ENCODE measurements at places on chromosomes 2 and 18. TPM values are rescaled to one million over a fixed set of nuclear protein-coding genes. Genes with fewer than 3 reads are reported as not detected.

- no peaks in the 10 kb centered on the region for H3K36me3 ChIP-seq
- H3K4me3 ChIP-seq = peak overlapping the region; percentile 54
- no peaks in the 10 kb centered on the region for H3K27me3 ChIP-seq
- H3K27ac ChIP-seq = peak overlapping the region; percentile 80
Measured at GRCh38 chr2:143140864-143141661, 11.8 kb downstream of the ARHGAP15 start.

- no peak overlapping the region for H3K4me3 ChIP-seq
- no peaks in the 10 kb centered on the region for H3K4me1 ChIP-seq
- peaks cover 64% of the 10 kb centered on the region for H3K36me3 ChIP-seq
- H3K27ac ChIP-seq = no peak overlapping the region
- no peaks in the 10 kb centered on the region for H3K27me3 ChIP-seq
Measured at GRCh38 chr2:70692256-70692655, 75.7 kb downstream of the ADD2 start.

DNA sequence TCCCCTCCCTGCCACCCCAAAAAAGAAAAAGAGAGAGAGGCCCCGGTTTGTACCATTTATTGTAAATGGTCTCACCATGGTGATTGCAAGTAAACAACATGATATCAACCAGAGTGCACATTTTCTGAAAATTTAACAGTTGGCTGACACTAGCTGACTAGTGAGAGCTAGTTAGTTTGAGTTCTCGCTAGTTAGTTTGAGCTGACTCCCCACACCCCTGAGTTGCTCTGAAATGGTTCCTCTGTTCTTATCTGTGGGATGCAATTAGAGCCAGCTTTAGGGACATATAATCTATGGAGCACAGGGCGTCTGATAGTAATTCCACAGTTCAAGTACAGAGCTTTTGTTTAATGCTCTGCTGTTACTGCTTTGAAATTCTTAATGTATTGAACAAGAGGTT is 13.1 kb downstream of the CASP10 start:
- no peak for DNase-seq
- no peak overlapping the region for H3K27ac ChIP-seq
- H3K4me3 ChIP-seq = no peak overlapping the region
- peaks cover 53% of the 10 kb centered on the region for H3K4me1 ChIP-seq
- H3K36me3 ChIP-seq = peaks cover 4% of the 10 kb centered on the region
- no peaks in the 10 kb centered on the region for H3K27me3 ChIP-seq

The ERFE gene
- total RNA-seq = 0.17 TPM

DNA sequence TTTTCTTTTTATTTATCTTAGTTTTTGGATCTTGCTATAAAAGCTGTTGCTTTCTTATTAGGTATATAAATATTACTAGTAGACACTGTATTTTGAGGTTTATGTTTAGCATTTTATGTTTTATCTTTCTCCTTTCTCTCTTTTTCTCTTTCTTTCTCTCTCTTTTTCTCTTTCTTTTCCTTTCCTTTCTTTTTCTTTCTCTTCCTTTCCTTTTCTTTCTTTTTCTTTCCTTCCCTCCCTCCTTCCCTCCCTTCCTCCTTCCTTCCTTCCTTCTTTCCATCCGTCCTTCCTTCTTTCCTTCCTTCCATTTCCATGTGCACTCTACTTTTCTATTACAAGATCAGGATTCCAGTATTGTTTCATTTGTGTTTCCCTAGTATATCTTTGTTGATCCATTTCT is 814.8 kb downstream of the KCNJ3 start:
- no peaks in the 10 kb centered on the region for H3K27me3 ChIP-seq
- H3K4me1 ChIP-seq = no peaks in the 10 kb centered on the region
- no peak overlapping the region for H3K27ac ChIP-seq
- H3K36me3 ChIP-seq = no peaks in the 10 kb centered on the region
- H3K4me3 ChIP-seq = no peak overlapping the region

- no peaks in the 10 kb centered on the region for H3K27me3 ChIP-seq
- peaks cover under 1% of the 10 kb centered on the region for H3K36me3 ChIP-seq
- H3K4me1 ChIP-seq = peaks cover 86% of the 10 kb centered on the region
- peak; percentile 69 for DNase-seq
Measured at GRCh38 chr2:88599527-88599926, 27.7 kb downstream of the EIF2AK3 start.

DNA sequence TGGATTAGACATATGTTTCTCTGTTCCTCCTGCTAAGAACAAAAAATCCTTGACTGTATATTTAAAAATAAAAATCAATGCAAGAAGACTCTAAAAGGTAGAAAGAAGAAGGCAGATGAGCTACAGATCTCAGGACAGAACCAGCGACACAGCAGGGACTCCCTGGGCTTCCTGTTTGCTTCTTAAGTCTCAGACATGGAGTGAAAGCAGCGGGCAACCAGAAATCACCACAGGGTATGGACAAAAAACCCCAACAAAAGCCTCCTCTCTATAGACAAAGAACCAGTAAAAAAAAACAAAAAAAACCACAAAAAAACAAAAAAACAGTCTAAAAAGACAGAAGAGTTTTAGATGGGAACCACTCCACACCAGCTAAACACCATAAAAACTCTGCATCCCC is 971.0 kb upstream of the GYPC start:
- no peak overlapping the region for H3K4me3 ChIP-seq
- H3K36me3 ChIP-seq = no peaks in the 10 kb centered on the region
- no peaks in the 10 kb centered on the region for H3K4me1 ChIP-seq

DNA sequence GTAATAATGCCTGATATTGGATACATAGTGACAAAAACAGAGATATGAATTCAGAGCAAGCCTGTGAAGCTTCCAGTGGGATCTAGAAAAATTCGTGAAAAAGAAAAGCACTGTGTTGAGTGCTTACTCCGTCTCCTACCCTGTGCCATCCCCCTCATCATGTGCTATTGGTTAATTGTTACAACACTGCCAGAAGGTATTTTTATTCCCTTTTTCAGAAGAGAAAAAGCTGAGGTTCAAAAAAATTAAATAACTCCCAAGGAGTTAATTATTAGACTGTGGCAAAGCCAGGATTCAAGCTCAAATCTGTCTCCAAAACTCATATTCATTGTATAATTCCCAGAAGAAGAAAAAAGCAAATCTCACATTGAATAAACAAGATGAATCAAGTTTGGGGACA is 735.5 kb upstream of the ACVR2A start:
- no peaks in the 10 kb centered on the region for H3K27me3 ChIP-seq
- H3K27ac ChIP-seq = no peak overlapping the region
- DNase-seq = no peak
- no peak overlapping the region for H3K4me3 ChIP-seq

- no peak for DNase-seq
- H3K27ac ChIP-seq = no peak overlapping the region
- no peaks in the 10 kb centered on the region for H3K27me3 ChIP-seq
- H3K4me1 ChIP-seq = no peaks in the 10 kb centered on the region
- H3K36me3 ChIP-seq = no peaks in the 10 kb centered on the region
- no peak overlapping the region for H3K4me3 ChIP-seq
Measured at GRCh38 chr2:167785606-167786216, 461.7 kb downstream of the STK39 start.

The CAPN14 gene
- 6.0 TPM for total RNA-seq

DNA sequence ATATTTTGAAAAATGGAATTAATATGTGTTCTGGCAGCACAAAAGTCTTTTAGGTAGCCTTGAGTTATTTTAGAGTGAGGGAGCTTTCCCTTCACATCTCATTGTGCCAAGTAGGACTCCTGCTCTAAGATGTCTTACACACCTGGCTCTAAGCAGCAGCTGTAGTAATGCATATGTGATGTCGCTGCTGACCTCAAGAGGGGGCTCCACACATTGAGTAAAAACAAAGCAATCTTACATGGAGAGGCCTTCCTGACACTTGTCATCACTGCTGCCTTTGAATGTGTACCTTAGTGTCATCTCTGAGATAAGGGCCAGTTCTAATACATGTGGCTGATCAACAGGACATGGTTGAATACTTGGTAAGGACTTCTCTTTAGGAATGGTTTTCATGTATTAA is 75.8 kb downstream of the ACTR3 start:
- no peak overlapping the region for H3K27ac ChIP-seq
- peaks cover 10% of the 10 kb centered on the region for H3K36me3 ChIP-seq
- no peaks in the 10 kb centered on the region for H3K27me3 ChIP-seq
- no peak overlapping the region for H3K4me3 ChIP-seq
- DNase-seq = peak; percentile 65
- H3K4me1 ChIP-seq = no peaks in the 10 kb centered on the region

The CAPG gene
- 210 TPM for total RNA-seq

The DSG1 gene
- total RNA-seq = not detected

DNA sequence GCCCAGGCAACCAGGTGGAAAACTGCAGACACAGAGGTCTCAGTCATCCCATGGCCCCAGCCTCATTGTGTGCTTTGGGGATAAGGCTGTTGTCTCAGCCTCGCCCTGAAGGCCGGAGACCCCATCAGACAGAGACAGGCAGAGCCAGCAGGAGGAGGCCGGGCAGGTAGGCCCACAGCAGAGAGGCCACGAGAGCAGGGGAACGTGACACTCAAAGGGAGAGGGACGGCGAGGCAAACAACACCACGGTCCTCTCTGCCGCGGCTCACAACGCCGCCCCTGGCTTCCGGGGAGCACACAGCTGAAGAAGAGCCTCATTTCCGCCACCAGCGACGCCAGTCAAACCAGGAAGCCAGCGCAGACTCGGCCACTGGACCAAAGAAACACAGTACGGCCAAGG is 103.3 kb downstream of the ZNF516 start:
- H3K4me1 ChIP-seq = peaks cover 11% of the 10 kb centered on the region
- no peaks in the 10 kb centered on the region for H3K27me3 ChIP-seq
- H3K36me3 ChIP-seq = no peaks in the 10 kb centered on the region
- no peak overlapping the region for H3K4me3 ChIP-seq
- DNase-seq = no peak
- no peak overlapping the region for H3K27ac ChIP-seq
